Stimulated activated CD4-positive, alpha-beta T cell treated with anti-CD3 and anti-CD28 coated beads, Interleukin-2, amount 100 ng/mL, for 24 hours (primary cell): ENCODE measurements at places on chromosomes 3 and 15.

DNA sequence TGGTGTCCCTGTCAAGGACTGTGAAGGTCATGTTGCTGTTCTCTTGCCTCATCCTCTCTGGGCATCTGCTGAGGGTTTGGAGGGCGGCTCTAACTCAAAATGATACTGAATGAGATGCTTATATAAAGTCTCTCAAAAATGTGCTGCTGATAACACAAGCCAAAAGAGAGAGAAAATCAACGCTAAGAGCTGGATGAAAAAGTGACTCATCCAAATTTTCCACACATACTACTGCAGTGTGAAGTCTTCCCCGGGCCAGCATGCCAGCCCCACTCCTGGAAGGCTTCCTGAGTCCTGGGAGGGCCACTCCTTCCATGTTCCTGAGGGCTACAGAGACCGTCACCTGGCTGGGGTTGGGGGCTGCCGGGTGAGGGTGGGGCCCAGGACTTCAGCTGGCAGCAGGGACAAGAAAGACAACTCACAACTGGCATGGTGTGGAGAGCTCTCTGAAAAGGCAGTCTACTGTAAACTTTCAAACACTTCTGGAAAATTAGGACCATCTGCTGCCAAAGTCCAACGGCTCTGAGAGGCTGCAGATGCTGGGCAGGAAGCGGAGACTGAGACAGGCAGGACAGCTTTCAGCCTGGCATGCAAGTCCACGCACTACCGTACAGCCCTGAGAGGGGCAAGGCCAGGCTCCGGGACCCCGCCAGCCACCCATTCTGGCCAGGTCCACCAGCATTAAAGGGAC is 200.3 kb downstream of the ADAMTS17 start:
- no peak for DNase-seq

DNA sequence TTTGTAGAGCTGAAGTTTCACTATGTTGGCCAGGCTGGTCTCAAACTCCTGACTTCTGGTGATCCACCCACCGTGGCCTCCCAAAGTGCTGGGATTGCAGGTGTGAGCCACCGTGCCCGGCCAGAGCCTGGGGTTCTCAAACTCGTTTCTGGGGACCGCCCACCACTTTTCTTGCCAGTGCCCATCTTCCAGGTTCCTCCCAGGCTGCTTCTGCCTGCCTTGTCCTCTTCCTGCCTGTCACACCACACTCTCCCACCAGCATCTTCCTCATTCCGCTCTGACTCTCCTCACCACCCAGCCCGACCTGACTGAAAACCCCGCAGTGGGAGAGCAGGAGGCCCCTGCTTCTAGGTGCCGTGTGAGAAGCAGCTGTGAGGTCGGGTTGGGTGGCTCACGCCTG is 3.1 kb upstream of the DYNLT2B start:
- no peak for DNase-seq

DNA sequence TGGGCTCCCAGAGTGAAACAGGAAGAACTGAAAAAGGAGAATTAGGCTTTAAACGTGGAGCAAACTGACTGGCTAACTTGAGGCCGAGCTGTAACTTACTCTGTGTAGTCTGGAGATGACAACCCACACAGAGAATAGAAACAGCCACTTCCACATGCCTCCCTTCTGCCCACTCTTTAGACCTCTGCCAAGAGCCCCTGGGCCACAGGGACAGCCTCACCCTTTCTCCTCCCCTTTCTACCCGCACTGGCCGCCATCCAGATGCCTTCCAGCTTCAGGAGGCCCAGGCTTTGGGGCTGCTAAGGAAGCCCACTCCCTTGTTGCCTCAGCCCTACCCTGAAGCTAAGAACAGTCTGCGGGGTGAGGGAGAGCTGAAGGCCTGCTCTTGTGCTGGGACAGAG is 6.8 kb downstream of the ARHGAP31 start:
- no peak for DNase-seq

GRCh38 chr3:37523361-37523760 is 338.3 kb upstream of the CTDSPL start:
- no peak for DNase-seq

GRCh38 chr3:61032991-61033390 is 218.3 kb downstream of the FHIT start:
- no peak for DNase-seq
